ENCODE measurements at places on chromosomes 12 and 14.

DNA sequence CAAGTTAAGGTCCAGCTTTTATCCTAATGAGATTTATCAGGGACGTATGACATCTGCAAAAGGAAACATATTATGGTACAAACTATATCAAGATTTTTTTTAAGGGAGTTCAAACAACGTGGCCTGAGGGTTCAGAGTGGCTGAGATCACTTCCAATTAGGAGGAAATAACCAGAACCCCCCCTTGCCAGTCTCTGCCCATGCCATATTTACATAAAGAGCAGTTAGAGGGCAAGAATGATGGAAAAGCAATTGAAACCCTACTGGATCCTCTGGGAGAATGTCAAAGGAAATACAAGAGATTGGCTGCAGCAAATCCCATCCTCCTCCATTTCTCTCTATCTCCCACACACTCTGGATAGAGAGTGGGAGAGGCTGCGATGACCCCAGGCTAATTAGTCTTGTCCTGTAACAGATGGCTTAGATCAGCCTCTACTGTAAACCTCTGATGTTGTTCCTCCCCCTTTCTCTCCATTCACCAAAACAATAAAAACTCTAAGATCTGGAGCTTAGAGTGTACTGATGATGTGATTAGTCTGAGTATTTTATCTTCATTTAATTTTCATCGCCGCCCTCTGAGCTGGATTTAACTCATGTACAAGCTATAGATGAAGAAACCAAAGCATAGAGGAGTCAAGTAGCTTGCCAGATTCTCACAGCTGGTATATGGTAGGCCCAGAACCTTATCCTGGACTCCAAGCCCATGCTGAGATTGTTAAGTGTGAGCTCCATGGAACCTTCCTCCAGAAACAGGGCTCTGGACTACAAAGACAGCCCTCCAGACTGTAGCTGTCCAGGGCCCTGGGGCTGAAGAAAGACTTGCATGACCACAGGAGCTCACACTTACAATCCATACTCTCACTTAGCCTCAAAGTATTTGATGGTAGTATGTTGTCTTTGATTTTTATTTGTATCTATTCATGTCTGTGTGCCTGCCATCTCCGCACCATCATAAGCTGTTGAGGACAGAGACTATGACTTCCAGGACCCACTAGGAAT, 54.1 kb upstream of the GNG2 start:
- DNase-seq = no peak

GRCh38 chr14:58353516-58354299, 42.0 kb upstream of the TOMM20L start:
- DNase-seq = no peak

DNA sequence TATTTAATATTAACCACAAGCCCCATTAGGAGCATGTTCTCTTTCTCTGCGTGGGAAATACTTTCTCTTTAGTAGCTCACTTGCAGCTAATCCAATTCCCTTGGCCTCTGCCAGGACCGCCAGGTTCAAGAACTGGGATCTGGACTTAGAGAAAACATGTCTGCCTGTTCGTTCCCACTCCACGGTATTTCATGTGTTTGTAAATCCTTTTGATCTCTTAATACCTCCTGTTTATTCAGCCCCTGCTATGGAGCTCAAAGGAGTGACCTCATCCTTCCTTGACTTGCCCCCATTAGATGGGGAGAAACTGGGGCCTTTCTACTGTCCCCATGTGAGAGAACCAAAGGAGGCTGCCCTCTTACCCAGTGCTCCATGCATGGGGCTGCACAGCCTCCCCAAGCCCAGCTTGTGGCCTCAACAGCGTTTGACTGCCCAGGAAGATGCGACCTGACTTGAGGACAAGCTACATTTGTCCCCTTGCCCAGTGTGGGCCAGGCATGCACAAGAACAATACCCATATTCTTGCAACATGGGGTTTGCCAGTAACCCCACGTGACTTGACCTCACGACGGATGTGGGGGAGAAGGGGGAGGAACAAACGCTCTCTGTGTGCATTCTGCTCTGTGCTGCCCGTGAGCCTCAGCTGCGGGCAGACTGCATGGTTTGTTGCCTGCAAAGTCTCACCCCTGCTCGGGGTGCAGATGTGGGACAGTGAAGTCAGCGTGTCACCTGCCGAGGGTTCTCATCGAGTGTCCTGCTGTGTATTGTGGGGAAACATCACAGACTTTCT, 30.3 kb downstream of the CD9 start:
- DNase-seq = peak; percentile 55

DNA sequence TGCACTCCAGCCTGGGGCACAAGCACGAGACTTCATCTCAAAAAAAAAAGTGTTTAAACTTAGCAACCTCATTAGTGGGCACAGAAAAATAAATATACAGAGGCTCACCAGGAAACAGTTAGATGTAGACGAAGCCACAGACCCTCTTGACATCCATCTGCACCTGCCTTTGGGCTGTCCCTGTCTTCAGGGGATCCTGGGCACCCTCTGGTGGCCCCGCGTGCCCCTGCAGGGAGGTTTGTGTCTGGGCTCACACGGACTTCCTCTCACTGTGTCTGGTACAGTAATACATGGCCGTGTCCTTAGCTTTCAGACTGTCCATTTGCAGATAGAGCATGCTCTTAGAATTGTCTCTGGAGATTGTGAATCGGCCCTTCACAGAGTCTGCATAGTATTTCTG, 916.5 kb downstream of the TMEM121 start:
- no peak for DNase-seq

DNA sequence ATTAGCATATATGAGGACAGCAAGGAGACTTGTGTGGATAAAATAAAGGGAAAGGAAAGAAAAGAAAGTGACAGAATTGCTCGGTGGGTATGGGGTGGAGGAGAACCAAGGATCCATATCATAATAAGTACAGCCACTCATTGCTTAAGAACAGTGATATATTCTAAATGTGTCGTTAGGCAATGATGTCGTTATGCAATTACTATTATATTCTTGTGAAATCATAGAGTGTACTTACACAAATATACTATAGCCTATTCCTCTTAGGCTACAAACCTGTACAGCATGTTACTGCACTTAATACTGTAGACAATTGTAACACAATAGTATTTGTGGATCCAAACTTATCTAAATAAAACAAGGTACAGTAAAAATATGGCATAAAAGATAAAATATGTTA, 271.1 kb downstream of the CCER1 start:
- no peak for DNase-seq

- no peak for DNase-seq
Observed at GRCh38 chr12:111143271-111143670, 222.9 kb upstream of the MYL2 start.

GRCh38 chr14:77133720-77134338, 7.8 kb downstream of the ZDHHC22 start:
- peak; percentile 66 for DNase-seq

GRCh38 chr14:104388541-104389325, 190.8 kb upstream of the C14orf180 start:
- no peak for DNase-seq

GRCh38 chr12:91210618-91211017, 28.0 kb upstream of the DCN start:
- DNase-seq = no peak

- no peak for DNase-seq
Observed at GRCh38 chr14:42353315-42353714, 746.6 kb downstream of the LRFN5 start.

DNA sequence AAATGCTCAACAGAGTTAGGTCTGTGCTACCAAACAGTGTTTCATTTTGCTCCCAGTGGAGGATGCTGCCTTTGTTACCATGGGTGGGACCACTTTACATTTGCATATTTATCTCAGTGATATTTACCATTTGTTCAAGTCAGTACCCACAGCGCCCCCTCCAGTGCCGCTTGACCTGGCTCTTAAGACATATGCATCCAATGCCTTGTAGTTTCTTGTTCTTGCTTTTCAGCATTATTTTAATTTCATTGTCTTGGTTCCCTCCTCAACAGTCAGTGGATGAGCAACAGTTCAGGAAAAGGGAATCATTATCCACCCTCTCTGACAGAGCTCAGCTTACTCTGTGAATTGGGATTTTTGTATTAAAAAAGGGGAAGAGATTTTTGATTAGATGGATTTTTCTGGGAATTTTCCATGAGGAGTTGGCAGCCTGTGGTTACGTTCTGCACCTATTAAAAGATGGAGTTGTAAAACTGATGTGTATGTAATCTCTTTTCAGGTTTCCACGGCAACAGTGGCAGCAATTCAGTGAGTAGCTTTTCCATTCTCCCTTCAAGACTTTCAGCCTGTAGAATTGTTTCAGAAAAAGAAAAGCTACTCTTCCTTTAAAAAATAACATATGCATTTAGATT, 240.5 kb upstream of the DAAM1 start:
- DNase-seq = peak; percentile 30

GRCh38 chr12:90510948-90511347, 444.0 kb downstream of the CCER1 start:
- peak; percentile 41 for DNase-seq

- DNase-seq = no peak
Observed at GRCh38 chr12:109580684-109581333, 7.2 kb downstream of the MVK start.

GRCh38 chr12:56593909-56594621, 36.1 kb downstream of the BAZ2A start:
- DNase-seq = peak; percentile 77

DNA sequence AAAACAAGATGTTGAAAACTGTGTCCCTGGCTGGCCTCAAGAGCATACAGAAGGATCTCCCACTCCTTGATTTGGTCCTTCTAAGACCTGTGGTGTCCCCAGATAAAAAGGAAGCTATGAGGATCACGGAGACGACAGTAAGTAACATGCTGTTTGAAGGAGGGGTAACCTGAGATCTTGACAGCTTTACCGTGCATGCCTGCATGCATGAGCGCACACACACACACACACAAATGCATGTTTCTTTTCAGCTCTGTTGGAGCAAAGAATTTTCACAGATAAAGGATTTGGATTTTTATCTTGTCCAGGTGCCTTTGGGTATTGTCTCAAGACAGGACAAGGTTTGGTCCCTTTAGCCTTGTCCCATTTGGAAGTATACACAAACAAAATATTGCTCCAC, 411.6 kb upstream of the CCDC196 start:
- no peak for DNase-seq

GRCh38 chr12:108101605-108102175, 27.4 kb upstream of the WSCD2 start:
- no peak for DNase-seq

GRCh38 chr14:92917956-92918355, 5.0 kb upstream of the CHGA start:
- DNase-seq = no peak

- no peak for DNase-seq
Observed at GRCh38 chr12:38903596-38903995, 1.8 kb downstream of the CPNE8 start.

GRCh38 chr12:14723763-14724162, 27.4 kb upstream of the GUCY2C start:
- peak; percentile 23 for DNase-seq

DNA sequence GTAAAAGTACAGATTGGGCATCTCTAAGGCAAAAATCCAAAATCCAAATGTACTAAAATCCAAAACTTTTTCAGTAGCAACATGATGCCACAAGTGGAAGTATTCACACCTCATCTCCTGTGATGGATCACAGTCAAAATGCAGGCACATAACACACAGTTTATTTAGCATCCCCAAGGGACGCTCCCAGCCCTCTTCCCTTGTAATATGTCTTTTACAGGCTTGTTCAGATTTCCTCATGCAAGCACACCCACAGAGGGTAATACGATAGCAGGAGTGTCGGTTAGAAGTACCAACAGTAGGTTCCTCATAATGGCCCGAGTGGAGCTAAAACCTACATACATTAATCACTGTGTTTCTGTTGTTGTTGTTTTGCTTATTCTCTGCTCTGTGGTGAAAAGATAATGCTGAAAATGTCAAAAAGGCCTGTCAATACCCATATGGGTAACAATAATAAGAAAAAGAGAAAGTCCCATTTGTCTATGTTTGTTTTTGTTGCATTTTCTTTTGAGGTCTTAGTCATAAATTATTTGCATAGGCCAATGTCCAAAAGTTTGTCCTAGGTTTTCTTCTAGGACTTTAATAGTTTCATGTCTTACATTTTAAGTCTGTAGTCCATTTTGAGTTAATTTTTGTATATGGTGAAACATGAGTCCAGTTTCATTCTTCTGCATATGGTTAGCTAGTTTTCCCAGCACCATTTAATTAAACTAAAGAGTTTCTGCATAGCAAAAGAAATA, 133.1 kb downstream of the LRIG3 start:
- peak; percentile 15 for DNase-seq

DNA sequence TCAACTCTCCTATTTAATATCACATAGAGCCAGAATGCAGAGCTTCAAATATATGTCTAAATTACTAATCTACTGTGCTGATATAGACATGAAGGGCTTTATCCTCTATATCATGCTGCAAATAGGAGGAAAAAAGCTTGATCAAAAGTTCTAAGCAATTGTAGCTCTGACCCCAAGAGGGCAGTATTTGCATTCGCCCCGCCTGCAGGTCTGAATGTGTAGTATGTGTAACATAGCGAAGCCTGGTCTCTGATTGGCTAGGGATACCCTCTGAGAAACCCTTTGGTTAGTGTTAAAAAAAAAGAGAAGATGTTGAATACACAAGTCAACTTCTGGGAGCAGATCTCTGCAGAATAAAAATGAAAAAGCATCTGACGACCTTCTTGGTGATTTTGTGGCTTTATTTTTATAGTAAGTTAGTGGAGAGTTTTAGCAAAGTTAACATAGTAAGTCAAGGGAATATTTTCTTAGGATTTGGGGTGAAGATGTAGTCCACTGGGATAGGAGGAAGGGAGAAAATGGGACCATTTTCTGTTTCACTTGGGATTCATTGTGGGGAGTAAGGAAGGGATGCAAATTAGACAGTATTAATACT, 151.6 kb upstream of the OR4E1 start:
- DNase-seq = peak; percentile 4

DNA sequence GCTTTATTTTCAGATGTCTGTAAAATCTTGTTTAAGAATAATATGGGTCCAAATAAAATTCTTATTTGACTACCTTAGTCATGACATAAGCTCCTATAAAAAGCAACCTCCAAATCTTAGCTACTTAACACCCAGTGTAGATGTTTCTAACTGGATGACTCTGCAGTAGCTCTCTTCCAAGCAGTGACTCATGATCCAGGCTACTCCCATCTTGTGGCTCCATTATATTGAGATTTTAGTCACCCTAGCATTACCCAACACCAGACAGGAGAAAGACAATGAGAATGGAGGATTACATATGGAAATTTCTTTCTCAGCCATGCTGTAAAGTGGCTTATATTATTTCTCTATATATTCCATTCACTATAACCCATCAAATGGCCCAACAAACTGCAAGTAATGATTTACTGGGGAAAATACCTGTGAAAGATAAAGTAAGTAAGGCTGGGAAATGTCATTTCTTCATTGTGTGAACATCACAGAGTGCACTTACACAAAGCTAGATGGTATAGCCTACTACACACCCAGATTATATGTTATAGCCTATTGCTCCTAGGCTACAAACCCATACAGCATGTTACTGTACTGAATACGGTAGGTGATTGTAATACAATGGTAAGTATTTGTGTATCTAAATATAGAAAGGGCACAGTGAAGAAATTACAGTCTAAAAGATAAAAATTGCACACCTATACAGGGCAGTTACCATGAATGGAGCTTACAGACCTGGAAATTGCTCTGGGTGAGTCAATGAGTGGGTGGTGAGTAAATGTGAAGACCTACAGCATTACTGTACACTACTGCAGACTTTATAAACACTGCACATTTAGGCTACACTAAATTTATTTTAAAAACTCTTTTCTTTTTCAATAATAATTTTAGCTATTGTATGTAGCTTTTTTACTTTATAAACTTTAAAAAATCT, 163.2 kb downstream of the DYRK2 start:
- peak; percentile 84 for DNase-seq

All from fibroblast of skin of right biceps (primary cell).